Esophagus muscularis mucosa (tissue), 4 donors: ENCODE measurements at places on chromosomes 12 and 14. TPM values are rescaled to one million over a fixed set of nuclear protein-coding genes. Genes with fewer than 3 reads are reported as not detected.

The PTPRO gene
- 1.5 TPM for total RNA-seq

The WSCD2 gene
- 34.3 TPM for total RNA-seq

The DLK1 gene
- total RNA-seq, result not detected

The SIX6 gene
- total RNA-seq, result not detected

The BMP4 gene
- 16.0 TPM for total RNA-seq

The MEG3 gene
- 9.4 TPM for total RNA-seq

The CCDC38 gene
- total RNA-seq, result not detected

The MTA1 gene
- total RNA-seq, result 49.0 TPM

The LBHD2 gene
- total RNA-seq, result not detected

The METAP2 gene
- total RNA-seq, result 52.6 TPM

The ENO2 gene
- total RNA-seq, result 28.7 TPM

The SERPINA3 gene
- 248 TPM for total RNA-seq

The NEK9 gene
- total RNA-seq, result 64.6 TPM

DNA sequence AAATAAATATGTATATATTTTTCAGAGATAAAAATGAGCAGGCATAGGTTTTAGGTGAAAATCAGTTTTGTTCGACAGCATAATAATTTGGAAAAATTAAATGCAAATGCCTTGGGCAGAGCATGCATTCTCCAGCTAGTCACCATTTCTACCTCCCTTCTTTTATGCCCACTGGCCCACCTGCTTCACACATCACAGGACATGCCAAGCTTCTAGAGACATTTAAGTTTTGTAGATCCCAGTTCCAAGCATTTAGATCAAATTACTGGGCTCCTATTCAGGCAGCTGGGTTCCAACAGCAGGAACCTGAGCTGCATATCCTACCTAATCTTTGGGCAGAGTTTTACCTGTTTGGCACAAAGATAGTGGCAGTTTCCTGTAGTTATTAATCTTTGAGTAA is 67.6 kb upstream of the SLC38A4 start:
- DNase-seq, result no peak

GRCh38 chr12:93008044-93008778 is 79.1 kb upstream of the EEA1 start:
- DNase-seq, result no peak

DNA sequence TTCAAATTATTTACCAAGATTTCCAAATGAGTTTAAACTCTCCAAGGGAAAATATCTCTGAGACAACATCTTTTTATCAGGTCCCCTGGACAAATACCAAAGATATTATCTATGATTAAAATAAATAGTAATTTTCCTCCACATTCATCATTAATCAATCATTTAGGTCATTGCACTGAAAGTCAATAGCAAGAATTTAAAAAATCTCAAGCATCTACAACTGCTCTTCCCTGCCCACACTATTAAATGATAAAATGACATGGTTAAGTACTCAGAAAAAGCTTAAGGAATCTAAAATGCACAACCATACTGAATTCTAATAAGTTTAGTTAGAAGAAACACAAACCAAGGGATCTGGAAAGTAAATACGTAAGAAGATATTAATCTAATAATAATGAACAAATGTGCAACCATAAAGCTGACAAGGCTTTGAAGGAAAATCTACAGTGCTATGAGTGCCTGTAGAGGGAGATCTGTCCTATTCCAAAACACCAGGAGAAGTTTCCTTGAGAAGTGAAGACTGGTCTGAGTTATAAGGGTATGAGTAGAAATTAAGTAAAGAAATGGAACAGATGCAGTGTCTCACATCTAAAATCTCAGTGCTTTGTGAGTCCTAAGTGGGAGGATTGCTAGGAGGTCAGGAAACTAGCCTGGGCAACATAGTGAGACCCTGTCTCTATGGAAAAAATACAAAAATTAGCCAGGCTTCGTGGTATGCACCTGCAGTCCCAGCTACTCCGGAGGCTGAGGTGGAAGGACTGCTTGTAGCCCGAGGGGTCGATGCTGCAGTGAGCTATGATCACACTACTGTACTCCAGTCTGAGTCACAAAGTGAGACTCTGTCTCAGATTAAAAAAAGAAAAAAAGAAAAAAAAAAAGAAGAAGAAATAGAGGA is 19.2 kb downstream of the INTS13 start:
- no peak for DNase-seq

DNA sequence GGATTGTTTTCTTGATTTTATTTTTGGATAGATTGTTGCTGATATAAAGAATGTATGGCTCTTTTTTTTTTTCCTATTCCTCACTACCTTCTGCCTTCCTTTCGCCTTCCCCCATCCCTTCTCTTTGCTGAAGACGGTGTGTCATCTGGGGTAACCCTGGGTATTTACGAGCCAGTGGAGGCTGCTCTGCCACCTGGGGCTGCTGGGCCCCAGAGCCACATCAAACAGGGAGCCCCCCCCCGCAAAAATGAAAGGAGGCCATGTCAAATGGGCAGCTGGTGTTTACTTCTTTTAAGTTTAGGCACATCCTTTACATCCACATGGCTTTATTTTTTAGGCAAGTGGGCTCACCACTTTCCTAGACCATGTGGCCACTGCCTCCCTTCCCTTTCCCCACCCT is 25.4 kb downstream of the CHST11 start:
- no peak for DNase-seq

GRCh38 chr14:100350986-100351385 is 27.8 kb downstream of the SLC25A47 start:
- DNase-seq, result no peak

DNA sequence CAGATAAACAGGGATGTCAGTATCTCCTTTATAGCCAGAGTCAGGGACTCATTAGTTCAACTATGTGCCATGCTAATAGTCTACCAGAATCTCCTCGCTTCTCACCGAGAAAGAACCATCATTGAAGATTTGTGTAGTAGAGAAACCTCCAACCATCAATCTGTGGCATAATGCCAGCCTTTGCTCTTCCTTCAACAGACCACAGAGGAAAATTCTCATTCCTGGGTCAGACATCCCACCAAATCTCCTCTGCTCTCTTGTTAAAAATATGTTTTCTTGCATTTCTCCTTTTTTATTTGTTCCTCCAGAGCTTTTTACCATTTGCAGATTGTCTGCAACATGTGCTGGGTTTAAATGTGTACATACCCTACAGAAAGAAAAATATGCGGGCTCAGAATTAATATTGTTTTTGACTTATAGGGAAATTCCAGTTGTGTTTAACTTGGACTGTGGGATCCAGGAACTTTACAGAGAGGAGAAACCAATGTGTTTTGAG is 64.9 kb downstream of the LLPH start:
- no peak for DNase-seq

- no peak for DNase-seq
These were observed 9.1 kb downstream of the B4GALNT3 start for GRCh38 chr12:468671-469389.

DNA sequence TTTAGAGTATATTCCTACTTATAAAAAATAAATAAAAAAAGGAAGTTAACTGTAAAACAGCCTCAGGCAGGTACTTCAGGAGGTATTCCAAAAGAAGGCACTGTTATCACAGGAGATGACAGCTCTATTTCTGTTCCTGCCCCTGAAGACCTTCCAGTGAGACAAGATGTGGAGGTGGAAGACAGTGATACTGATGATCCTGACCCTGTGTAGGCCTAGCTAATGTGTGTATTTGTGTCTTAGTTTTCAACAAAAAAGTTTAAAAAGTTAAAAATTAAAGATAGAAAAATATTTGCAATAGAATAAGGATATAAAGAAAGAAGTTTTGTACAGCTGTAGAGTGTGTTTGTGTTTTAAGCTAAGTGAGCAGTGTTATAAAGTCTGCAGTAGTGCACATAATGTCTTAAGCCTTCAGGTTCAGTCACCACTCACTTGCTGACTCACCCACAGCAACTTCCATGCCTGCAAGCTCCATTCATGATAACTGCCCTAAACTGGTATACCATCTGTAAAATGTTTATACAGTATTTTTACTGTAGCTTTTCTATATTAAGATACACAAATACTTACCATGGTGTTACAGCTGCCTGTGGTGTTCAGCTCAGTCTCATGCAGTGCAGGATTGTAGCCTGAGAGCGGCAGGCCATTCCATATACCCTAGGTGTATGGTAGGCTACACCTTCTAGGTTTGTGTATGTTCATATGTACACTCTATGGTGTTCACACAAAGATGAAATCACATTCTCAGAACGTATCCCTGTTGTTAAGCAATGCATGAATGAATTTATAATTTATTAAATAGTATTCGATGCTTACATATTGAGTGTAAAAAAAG is 121.1 kb downstream of the ANO6 start:
- DNase-seq, result no peak

GRCh38 chr12:54060174-54060974 is 6.7 kb downstream of the HOXC4 start:
- no peak for DNase-seq

GRCh38 chr14:68135028-68135427 is 315.4 kb downstream of the RAD51B start:
- no peak for DNase-seq

DNA sequence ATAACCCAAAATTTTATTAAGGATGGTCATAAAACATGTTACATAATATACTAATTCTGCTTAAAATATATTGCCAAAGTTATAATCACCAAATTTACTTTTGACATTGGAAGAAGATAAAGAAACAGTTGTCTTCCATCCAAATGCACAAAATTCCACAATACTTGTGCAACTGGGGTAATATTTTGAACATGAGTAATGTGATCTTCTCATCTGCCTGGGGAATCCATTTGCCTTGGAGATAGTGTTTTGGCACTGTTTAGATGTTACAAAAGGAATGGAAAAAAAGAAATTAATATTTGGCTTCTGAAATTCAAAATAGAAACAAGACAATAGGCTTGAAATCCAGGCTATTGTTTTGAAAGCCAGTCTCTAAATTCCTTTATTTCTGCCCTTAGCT is 9.1 kb downstream of the GPR19 start:
- no peak for DNase-seq

- DNase-seq, result peak; percentile 91
These were observed 140.5 kb downstream of the PRKCH start for GRCh38 chr14:61461808-61462275.

DNA sequence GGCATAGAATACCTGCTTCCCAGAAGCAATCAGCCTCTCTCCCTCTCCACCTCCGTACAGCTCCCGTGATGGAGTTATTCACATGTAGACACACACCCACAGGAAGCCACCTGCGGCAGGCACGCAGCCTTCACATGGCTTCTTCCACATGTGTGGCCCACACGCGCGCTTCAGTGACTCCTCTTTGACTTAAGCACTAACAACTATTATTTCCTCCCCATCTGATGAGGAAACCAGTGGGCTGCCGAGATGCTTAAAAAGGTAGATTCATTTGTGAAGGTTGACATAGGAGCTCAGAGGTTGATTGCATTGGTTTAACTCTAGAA is 69.3 kb downstream of the PRMT8 start:
- no peak for DNase-seq

DNA sequence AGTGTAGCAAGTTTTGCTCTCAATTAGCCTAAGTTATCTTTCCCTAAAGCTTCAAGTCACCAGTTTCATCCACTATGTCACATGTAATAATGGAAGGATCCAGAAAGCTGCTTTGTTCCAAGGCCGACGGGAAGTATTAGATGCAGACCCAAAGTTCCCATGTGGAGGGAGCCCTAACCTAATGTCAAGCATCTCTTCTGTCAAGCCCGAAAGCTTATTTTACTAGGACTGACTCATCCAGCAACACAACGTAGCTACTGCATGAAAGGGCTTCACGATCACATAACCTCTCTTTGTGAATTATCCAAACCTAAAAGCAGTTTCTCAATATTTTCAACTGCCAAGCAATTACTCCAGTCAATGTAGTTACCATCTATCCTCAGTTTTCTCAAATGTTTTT is 133.4 kb downstream of the SLC6A15 start:
- no peak for DNase-seq

GRCh38 chr12:19759227-19759626 is 319.9 kb downstream of the AEBP2 start:
- DNase-seq, result no peak

DNA sequence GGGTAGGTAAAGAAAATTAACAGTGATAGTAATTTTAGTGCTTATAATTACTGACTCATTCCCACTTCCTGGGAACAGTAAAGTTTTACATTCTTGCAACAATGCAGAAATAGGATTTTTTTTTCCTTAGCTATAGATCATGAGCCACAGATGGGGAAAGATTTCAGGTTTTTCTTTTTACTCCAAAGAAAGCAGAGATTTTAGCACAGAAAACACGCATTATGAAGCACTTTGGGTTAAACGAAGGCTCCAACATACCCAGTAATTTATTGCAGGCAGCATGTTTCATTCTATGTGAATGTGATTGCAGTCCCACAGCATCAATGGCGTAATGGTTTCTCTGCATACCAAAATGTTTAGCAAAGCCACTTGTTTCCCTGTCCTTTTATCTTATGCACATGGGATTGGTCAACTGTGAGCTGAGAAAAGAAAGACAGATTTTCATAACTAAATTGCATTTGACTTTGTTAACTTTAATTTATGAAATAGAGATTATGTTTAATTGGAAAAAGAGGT is 124.6 kb upstream of the E2F7 start:
- DNase-seq, result no peak

DNA sequence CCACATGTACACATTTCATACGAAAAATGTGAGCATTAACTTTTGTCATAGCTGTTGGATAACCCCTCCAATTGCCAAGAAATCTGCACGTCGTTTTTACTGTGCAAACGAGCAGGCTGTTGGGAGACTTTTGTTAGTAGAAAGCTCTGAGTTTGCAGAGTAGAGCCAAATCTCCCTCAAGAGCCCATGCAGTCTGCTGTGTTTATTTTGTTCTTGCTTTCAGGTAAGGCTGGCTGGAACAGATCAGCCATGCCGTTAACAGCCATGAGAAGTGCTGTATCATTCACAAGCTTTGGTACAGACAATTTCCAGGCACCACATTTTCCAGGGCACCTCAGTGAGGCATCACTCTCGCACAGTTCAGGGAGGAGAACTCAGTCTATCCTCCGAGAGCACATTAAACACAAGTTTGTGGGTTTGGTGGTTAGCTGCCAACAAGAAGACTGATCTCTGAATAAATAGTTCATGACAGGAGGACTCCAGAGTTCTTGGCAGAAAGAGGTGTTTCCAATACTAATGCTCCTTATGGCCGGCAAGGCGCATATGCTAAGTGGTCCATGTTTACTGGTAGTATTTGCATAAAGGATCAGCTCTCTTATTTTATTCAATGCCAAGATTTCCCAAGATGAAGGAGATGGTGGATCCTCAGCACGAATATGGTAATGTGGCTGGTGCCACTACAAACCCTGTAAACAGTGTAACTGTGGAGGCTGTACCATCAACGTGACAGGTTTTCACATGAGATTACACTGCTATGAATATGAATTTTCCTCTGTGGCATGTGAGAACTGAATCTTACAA is 30.3 kb upstream of the PELI2 start:
- no peak for DNase-seq

DNA sequence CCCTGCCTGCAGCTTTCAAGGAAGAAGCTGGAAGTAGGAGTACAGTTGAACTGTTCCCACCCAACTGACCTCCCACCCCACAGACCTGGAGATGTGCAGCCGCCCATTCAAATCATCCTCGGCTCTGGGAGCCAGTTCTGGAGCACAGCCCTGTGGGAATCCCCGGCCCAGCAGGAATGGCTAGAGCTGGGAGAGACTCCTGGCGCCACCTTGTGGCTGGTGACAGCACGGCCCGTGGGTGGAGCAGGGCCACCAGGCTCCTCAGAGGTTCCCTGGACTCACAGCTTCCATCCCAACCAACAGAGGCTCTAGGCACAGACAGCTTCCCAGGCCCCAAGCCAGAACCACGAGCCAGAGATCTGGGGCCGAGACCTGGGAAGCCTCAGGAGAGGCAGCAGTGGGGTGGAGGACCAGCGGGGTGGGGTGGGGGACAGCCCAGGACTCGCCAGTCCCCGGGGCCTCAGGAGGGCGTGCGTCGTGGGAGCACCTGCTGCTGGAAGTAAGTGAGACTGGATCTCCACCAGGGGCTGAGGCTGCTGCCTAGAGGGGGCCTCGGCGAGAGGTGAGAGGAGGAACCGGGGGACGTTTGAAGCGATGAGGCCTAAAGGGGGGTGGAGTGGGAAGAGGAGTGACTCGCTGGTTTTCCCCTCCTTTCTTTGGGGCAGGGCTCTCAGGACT is 43.4 kb downstream of the RNF34 start:
- no peak for DNase-seq
